ENCODE measurements at places on chromosomes 1 and 21.

DNA sequence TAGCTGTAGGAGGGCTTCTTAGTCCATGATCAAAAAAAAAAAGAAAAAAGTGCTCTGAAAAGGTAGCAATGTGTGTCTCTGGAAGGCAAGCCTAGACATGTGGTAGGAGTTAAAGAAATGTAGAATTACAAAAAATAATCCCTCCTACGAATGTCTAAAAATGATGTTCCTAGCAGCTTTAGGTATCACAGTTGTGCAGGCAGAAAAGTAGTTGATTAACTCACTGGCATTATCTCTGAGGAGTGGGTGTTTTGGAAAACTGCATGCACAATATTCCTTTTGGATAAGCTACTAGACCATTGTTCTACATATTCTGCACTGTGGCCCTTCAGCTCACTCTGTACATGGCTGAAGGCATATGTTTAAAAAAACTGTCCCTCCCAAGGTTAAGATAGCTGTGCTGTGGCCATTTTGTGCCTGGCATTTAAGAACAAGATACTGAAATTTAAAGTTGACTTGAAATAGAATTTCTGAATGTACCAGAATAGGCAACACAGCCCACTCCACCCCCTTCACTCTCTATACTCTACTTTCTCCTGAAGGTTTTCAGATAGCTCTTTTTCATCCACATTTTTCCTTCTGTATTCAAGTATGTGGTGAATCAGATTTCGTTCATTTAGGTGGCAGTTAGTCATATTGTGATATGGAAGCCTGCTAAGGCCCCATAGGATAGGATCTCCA lies 463.9 kb upstream of the LRRC7 start:
- no peak for DNase-seq

DNA sequence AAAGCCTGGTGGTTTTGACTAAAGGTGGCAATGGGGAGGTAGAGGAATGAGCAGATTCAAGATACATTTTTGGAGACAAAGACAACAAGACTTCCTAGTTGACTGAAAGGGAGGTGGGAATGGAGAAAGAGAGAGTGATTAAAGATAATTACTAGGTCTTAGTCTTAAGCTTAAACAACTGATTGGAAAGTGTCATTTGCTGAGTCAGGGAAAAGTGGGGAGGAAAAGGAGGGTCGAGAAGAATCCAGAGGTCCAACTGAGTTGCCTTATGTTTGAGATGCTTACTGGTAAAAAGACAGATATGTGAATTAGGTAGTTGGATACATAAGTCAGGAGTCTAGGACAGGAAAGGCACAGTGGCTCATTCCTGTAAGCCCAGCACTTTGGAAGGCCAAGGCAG lies 179.3 kb downstream of the RGS7 start:
- no peak for DNase-seq

- no peak for DNase-seq
Observed at GRCh38 chr1:239954836-239955235, 136.8 kb upstream of the FMN2 start.

- DNase-seq: no peak
Observed at GRCh38 chr1:15843826-15844572, 3.5 kb upstream of the SPEN start.

- no peak for DNase-seq
Observed at GRCh38 chr21:35020436-35020835, 28.7 kb downstream of the RUNX1 start.

DNA sequence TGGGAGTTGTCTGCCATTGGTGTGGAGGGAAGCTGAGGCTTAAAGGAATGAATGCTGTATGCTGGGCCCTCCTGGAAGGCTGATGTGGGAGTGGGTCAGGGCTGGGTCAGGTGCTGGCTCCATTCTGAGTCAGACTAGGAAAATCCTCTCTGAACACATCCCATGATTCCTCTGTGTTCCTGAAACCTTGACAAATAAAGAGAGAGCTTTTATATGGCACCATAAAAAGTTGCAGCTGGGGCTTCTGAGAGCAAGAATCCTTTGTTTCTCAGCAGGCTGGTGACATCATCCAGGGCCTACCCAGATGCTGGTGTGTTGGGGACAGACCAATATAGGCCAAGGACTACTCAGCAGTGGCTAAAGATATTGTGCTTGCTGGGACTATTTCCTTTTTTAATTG lies 27.8 kb upstream of the NFASC start:
- no peak for DNase-seq

DNA sequence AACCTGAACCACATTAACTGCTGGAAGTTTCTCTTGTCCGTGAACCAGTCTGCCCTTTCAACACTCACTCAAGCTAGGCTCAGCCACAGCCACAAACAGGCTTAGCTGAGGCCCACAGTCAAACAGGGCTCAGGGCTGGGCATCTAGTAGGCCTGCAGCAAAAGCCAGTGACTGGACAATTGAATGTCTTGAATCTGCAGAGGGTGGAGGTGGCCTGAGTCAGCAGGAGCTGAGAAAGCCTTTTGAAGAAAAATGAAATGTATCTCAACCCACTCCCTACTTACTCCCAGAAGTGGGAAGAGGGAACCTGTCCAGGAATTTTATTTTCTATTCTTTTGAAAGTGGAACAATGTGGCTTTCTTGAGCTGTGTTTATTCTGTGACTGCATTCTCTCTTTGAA lies 95.4 kb downstream of the PTPRU start:
- DNase-seq: no peak

DNA sequence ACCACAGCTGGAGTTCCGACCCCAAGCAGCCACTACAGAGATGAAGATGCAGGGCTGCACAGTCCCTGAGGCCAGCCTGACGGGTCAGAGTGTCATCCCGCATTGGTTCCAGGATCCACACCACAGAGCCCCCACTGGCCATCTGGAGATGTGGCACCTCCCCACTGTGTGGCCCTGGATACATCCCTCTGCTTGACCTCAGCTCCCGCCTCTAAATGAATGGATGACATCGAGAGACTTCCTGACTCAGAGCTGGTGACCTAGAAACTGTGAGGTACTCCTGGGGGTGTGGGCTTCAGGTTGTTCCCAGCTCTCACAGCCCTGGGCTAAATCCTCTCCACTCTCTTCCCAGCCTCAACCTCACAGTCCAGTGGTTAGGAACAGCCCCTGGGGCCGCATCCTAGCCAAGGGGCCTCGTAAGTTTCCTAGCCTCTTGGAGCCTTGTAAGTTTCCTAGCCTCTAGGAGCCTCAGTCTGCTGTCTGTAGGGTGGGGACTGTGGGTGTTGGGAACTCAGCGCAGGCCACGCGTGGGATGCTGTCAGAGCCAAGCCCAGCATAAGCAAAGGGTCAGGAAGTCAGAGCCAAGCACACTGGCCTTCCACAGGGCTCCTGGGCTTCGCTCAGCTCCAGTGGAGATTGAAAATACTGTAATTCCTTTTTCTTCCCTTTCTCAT lies 87.5 kb upstream of the RUNX3 start:
- DNase-seq: no peak

DNA sequence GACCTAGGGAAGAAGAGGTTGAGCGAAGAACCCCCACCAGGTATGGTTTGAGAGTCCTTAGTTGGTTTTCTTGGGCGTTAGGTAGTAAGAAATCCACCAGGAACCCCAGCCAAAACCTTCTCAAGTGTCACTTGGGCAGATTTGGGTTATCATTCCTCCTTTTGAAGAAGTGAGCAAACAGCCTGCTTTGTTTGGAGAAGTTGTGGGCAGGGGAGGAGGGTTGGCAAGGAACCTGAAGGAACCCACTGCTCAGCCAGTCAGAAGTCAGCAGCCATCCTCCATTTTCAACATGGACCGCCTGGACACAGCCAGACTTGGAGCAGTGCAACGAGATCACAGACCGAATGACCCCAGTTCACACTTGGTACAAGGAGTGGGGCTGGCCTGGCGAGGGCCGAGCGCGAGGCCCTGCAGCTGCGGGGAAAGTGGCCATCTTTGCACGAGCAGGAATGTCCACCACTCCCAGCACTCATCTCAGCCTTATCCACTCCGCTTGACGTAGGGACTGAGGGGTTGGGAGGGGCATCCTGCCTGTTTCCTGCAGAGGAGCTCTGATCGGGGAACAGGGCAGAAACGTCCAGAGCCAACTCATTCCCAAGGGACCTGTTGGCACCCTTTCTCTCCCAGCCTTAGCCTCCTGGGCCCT lies 7.2 kb downstream of the ADPRS start:
- DNase-seq: no peak

DNA sequence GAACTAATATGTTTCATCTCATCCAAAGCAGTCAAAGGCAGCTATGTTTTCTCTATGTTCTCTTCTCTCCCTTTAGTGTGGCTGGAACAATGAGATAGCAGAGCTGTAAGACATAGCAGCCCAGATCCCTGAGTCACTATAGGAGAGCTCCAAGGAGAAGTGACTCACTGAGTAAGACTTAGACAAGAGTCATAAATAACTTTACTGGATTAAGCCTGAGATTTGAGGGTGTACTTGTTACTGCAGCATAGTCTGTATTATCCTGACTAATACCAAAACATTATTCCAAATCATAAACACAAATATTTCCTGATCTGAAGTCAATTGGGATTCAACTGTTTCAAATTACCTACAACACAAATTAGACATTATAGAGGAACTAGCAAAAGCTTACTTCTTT lies 3.9 kb downstream of the KRTAP19-8 start:
- DNase-seq: no peak

- DNase-seq: no peak
Observed at GRCh38 chr1:223538981-223539380, 126.5 kb downstream of the CAPN8 start.

DNA sequence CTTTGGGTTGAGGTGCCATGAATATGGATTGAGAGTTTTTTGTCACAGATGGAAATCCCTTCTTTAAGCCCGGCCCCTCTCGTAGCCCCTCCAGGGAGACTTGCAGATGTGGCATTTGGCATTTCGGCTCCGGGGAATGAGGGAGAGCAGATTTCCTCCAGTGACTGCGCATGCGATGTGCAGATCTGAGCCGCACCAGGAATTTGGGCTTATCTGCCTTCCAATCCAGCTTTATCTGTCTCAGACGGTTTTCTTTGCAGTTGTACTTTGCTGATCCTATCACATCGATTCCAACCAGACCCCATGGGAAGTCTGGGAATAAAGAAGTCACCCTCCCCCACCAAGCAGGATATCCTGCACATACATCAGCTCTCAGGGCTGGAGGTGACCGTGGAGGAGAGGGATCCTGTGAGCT lies 11.7 kb downstream of the KIF26B start:
- DNase-seq: no peak

DNA sequence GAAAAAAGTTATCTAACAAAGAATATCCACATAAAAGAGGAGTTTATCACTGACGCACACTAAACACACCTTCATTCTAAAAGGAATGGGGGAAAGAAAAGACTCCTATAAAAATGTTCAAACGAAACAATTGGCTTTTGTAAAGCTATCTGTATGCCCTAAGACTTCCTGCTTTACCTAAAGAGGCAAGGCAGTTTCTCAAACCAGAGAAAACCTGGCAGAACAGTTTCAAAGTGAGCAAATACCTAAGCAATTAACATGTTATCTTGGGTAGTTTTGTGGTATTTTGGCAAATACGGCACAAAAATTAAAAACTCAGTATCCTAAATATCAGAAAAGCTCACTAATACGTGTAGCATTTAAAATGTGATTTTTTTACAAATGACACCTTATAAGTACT lies 1.9 kb downstream of the PUM1 start:
- no peak for DNase-seq

GRCh38 chr1:54051933-54052430 lies 1.0 kb downstream of the TMEM59 start:
- no peak for DNase-seq

GRCh38 chr1:100320311-100321099 lies 31.8 kb upstream of the CDC14A start:
- no peak for DNase-seq

DNA sequence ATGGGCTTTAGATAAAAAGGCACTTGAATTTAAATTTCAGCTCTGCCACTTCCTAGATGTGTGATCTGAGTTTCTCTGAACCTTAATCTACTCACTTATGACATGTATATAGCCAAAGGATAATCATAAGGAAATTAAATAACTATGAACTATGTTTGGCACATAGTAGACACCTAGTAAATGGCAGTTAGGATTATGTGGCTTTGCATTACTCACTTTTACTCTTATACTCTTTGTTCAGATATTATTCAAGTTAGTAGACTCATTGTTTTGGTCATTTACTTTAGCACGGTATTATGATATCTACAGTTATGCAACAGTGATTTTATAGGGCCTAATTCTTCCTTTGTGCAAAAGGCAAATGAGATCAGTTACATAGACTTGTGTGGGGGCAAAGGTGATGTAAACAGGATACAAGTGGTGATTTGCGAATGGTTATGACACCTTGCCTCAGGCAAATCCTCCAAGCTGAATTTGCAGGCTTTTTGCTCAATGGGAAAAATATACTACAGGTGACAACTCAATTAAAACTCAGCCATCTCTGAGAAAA lies 297.2 kb upstream of the PBX1 start:
- DNase-seq: no peak

- no peak for DNase-seq
Observed at GRCh38 chr1:107810291-107810951, 154.6 kb downstream of the VAV3 start.

DNA sequence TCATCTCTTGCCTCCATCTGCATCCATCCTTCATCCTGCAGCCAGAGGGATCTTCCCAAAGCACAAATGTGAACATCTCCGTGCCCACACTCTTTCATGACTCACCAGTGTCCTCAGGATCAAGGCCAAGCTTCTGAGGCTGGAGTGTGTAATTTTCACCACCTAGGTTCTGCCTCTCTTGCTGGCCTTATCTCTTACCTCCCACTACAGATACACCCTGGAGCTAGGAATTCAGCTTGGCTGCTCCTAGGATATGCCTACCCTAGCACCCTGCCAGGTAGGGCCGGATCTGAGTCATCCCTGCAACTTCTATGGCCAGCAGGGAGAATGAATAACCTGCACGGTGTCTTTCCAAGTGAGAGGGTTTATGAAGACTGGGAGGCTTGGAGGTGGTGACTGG lies 208.7 kb upstream of the CSF3R start:
- DNase-seq: no peak

GRCh38 chr1:212507369-212507768 lies 74.6 kb downstream of the NENF start:
- no peak for DNase-seq
